Activated naive CD8-positive, alpha-beta T cell treated with anti-CD3 and anti-CD28 coated beads, Interleukin-2, amount 10 ng/mL, durations not matched to agents 7 days and 5 days (primary cell): ENCODE measurements at places on chromosomes 13 and 19.

DNA sequence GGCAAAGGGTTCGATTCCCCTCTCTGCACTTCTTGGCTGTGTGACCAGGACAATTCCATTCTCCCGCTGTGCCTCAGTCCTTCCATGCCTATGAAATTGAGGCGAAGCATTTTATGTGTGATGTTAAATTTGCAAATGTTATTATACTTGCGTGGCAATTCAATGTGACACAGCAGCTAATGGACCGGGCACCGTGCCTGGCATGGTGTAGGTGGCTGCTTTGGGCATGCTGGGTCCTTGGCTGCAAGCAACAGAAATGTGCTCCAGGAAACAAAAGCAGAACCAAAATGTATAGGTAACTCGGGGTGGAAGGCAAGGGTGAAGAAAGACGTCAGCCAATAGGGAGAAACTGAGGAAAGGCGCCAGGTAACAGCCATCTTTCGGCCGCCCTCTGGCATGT is 37.1 kb downstream of the TINCR start:
- DNase-seq = no peak

- peak; percentile 83 for DNase-seq
Measured at GRCh38 chr13:20525601-20526544, at the start of gene CRYL1. Gene CRYL1 (minus strand): TSS chr13:20525857. CDS start chr13:20525794, 63 bp downstream.

- DNase-seq = no peak
Measured at GRCh38 chr19:31254611-31255010, 94.6 kb downstream of the TSHZ3 start.

- no peak for DNase-seq
Measured at GRCh38 chr19:29760752-29761502, 45.9 kb upstream of the C19orf12 start.

GRCh38 chr19:1789261-1790041 is 22.6 kb downstream of the ATP8B3 start:
- no peak for DNase-seq

DNA sequence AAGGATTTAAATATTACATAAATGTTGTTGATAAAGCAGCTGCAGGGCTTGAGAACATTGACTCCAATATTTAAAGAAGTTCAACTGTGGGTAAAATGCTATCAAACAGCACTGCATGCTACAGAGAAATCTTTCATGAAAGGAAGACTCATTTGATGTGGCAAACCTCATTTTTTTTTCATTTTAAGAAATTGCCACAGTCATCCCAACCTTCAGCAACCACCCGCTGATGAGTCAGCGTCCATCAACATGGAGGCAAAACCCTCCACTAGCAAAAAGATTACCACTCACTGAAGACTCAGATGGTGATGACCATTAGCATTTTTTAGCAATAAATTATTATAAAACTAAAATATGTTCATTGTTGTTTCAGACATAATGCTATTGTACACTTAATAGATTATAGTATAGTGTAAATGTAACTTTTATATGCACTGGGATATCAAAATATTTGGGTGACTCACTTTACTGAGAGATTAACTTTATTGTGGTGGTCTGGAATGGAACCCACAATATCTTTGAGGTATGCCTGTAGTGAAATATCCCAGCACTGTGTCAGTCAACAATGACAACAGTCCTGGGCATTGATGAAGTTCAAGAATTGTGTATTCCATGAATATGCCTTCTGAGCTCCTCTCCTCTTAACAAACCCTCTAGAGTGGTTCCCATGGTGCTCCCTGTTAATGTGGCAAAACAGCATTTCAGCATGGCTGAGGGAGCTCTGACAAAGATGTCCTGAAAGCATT is 52.4 kb upstream of the SOX21 start:
- DNase-seq = no peak

- DNase-seq = no peak
Measured at GRCh38 chr13:51245583-51245982, 23.4 kb downstream of the FAM124A start.

DNA sequence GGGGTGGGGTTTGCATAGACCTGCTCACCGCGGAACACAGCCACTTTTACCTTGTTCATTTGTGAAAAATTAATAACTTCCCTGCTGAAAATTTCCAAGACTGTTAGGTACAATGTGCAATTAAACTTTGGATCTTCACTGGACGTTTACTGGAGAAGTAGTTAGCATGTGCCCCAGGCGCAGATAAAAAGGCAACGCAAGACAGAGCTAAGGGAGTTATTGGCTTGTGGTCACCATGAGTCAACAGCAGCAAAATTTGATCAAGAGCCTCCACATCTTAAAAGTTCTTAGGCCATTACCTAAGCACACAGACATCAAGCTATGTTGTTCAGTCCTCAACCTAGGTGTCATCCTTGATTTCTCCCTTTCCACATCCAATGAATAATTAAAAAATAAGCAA is 257.0 kb downstream of the LHFPL6 start:
- no peak for DNase-seq

DNA sequence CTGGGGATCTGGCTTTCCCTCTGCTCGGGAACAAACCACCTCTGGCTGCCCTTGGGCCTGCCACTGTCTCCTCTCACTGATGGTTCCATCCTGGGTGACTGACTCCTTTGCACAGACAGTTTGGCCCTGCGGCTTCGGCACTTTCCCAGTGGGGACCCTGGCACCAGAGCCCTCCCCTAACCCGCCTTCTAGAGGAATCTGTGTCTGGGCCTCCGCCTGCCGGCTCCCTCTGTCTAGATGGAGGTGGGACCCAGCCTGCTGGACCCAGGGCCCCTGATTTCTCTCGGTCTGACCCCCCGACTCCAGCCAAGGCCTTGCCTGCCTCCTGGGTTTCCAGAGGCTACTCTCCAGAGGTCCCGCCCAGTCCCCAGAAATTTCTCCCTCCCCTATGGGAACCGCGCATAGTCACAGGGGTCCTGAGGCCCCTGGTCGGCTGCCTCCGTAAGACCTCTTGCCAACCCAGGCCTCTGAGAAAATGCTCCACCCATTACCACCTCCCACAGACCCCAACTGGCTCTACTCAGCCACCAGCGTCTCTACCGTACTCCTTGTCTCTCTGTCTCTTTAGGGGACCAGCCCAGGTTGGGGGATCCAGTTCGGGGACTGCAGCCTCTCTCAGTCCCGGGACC is 2.7 kb downstream of the CCDC106 start:
- no peak for DNase-seq

DNA sequence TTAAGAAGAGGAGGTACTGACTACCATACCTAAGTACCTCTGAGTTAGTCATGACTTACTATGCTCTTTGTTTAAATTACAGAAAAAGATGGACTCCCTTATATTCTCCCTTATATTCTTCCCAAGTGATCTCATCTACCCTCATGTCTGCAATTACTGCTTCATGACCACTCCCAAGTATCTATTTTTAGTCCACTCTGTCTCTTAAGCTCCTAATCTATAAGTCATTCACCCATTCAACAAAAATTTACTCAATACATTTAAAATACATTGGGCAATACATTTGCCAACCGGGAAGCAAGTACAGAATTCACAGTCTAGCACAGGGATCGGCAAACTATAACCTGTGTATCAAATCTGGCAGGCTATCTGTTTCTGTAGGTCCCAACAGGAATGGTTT is 42.6 kb downstream of the KPNA3 start:
- no peak for DNase-seq

DNA sequence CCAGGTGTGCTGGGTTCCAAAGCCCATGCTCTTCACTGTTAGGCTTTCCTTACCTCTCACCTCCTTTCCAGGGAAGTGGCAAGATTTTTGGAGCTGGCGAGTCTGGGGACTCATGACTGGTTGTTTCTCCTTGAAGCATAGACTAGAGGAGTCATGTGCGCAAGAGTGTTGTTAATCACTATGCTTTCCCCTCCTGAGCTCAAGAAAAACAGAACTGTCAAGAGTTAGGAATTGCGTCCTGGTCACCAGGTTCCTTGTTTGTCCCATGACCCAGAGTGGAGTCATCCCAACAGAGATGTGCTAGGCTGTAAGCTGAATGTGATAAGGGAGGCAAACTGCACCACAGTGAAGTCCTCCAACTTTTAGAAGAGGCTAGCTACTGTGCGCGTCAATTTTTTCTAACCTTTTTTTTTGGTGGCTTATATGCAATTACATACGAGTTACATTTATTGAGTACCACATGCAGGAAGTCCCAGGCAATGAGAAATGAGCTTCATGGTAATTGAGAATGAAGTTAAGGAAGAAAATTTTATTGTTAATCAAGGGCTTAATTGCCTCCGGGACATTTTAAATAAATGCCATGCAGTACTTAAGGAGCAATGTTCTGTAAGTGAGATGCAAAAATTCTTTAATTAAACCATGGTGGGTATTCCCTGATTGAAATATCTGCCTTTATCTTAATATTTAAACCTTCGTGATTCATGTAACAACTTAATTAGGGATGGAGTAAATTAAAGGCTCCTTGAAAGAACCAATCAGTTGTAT is 233.9 kb downstream of the ZIC5 start:
- no peak for DNase-seq

- peak; percentile 89 for DNase-seq
Measured at GRCh38 chr19:45403781-45404556, 900 bp downstream of the PPP1R13L start.

GRCh38 chr19:35052599-35053190 is 11.2 kb downstream of the HPN start:
- no peak for DNase-seq

DNA sequence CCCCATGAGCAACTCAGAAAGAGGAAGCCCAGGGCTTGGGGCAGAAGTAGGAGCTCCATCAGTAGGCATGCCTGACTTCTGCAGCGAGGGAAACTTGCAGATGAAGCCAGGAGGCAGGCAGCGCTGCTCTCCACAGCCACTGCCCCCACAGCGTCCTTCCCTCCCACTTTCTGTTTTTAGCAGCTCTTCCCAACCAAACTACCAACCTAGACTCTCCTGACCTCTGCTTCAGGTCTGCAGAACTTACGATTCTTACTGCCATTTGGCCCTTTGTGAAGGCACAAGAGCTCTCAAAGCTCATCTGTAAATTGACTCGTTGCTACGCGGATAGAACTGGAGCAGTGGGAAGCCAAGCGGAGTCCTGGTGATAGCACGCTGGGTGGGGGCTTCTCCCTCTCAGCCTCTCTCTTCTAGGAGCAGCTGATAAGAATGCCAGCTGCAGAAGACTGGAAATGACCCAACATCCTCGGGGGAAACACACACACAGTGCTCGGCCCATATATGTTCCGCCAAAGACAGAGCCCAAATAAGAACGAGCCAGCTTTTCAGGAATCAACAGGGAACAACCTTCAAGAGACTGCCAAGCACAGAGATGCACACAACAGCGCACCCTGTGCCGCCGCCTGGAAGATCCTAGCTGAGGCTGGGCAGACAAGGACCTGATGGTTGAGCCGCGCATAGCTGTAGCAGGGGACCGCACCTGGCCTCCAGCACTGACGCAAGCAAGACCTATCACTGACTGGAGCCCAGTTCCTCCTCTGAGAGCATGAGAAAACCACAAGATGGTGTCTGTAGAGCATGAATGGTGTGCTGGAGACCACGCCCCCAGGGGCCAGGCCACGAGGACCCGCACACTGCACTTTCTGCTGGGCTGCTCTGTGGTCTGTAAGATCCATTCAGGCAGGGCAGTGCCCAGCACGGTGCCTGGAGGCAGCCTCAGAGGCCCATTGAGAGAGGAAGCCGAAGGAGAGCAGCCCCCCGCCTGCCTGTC is 15.9 kb upstream of the SLC35E1 start:
- DNase-seq = peak; percentile 64

DNA sequence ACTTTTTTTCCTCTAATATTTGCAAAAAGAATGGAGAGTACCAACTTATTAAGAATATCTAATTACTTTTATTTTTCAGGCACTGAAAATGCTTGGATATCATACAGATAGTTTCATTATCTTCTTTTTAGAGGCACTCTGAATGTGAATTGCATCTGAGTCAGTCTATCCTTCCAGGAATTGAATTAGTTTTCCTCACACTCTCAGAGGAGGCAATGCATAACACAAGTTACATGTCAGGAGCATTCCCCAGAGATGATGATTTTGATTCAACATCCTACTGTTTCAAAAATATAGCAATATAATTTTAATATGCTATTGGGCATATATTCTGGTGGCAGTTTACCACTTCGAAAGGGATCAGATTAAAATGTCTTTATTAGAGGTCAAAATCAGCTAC is 1315.4 kb downstream of the PCDH9 start:
- DNase-seq = no peak

- DNase-seq = no peak
Measured at GRCh38 chr19:30653646-30654386, 281.6 kb downstream of the ZNF536 start.

DNA sequence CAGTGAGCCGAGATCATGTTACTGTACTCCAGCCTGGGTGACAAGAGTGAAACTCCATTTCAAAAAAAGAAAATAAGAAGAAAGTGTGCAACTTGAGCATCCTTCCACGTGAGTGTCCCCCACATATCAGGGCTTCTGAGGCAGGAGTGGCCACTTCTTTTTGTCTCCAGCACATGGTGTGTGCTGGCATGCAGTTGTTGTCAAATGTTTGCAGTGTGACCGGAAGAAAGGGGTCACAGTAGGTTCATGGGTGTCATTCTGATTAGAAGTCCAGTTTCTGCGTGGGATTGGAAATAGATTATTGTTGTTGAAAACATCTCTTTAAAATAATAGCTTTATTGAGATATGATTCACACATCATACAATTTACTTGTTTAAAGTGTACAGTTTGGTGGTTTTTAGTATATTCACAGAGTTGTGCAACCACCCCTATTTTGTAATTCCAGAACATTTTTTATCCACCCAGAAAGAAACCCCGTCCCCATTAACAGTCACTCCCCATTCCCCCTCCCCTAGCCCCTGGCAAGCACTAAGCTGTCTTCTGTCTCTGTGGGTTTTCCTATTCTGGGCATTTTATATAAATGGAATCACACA is 2.2 kb downstream of the CRTC1 start:
- DNase-seq = no peak

DNA sequence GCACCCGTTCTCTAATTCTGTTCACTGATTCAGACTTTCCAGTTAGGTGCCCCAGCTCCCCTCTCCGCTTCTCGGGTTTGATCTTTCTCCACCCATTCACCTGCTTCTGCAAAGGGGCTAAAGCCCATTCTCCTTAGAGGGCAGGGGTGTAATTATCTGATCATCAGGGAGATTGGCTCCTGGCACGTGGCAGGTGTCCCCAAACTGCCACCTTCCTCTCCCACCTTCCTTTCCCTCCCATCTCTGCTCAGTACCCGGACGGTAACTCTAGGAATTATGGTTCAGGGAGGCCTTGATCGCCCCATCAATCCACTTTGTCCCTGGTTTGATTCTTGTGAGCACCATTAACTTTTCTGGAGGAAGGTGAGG is 212 bp downstream of the FFAR1 start:
- peak; percentile 30 for DNase-seq

- no peak for DNase-seq
Measured at GRCh38 chr13:43206838-43207237, 183.5 kb downstream of the DNAJC15 start.

DNA sequence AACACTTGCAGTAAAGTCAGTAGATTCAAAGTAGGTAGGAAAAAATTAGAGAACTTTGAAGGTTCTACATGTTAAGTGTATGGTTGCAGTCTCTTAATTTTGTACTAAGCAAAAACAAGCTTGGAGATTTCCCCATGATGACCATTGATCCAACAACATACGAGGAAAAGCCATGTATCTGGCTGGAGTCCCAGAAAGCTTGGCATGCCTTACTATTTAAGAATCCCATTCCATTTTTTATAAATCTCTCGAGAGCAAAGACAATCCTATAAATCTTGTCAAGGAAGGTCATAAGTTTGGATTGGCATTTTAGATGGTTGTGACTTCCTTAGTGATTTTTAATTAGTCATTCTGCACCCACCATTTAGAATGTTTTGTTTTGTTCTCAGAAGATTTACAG is 495.9 kb downstream of the GPC5 start:
- DNase-seq = no peak
